ENCODE measurements at places on chromosomes 3 and 15. TPM values are rescaled to one million over a fixed set of nuclear protein-coding genes. Genes with fewer than 3 reads are reported as not detected.

Gene CEMIP
- 17.2 TPM for total RNA-seq

Gene WNT5A
- total RNA-seq = 35.5 TPM

Gene CCDC13
- total RNA-seq = 1.2 TPM

Gene THAP10
- 1.8 TPM for total RNA-seq

Gene NR1I2
- not detected for total RNA-seq

Gene CELSR3
- total RNA-seq = 3.2 TPM

Gene IP6K1
- total RNA-seq = 27.1 TPM

Gene PP2D1
- not detected for total RNA-seq

Gene MAP6D1
- 10.5 TPM for total RNA-seq

Gene TTC21A
- total RNA-seq = 1.7 TPM

Gene MNS1
- 2.4 TPM for total RNA-seq

Gene SPSB4
- total RNA-seq = 1.4 TPM

Gene PLA1A
- total RNA-seq = 2.8 TPM

Gene EFHB
- not detected for total RNA-seq

Gene GRIP2
- 6.6 TPM for total RNA-seq

Gene PEX5L
- 0.53 TPM for total RNA-seq

Gene FRMD5
- total RNA-seq = 2.2 TPM

Gene A4GNT
- not detected for total RNA-seq

Gene MESP1
- 0.75 TPM for total RNA-seq

Gene ECE2
- not detected for total RNA-seq

Gene SETD2
- 32.3 TPM for total RNA-seq

Gene RNF123
- 57.5 TPM for total RNA-seq

Gene PAQR9
- not detected for total RNA-seq

Gene SH3GL3
- total RNA-seq = not detected

Gene LMOD3
- total RNA-seq = 71.3 TPM

Gene MFGE8
- total RNA-seq = 193 TPM

Gene REC114
- total RNA-seq = not detected

Gene RLBP1
- total RNA-seq = not detected

Gene FANCD2OS
- not detected for total RNA-seq

Gene BNC1
- total RNA-seq = 5.1 TPM

Gene RASL12
- total RNA-seq = 0.94 TPM

Gene ARL13B
- total RNA-seq = 9.4 TPM

Gene FAM81A
- 0.47 TPM for total RNA-seq

Gene C2CD4A
- not detected for total RNA-seq

Gene EPHB3
- total RNA-seq = 23.2 TPM

Gene TEX55
- total RNA-seq = not detected

Gene PLA2G4E
- not detected for total RNA-seq

Gene USP50
- total RNA-seq = not detected

Gene KIF15
- 0.47 TPM for total RNA-seq

Gene ELL3
- total RNA-seq = 2.7 TPM

Gene ADGRG7
- not detected for total RNA-seq

Gene FILIP1L
- 10.8 TPM for total RNA-seq

Gene SENP5
- 42.2 TPM for total RNA-seq

Gene SCG5
- total RNA-seq = 1.3 TPM

Gene PTPRG
- total RNA-seq = 23.7 TPM

Gene PLIN1
- total RNA-seq = 0.05 TPM

Gene SSUH2
- 0.16 TPM for total RNA-seq

Gene TLR9
- not detected for total RNA-seq

Gene KY
- 1.6 TPM for total RNA-seq

Gene MYO5C
- total RNA-seq = 0.31 TPM

Gene CPN2
- total RNA-seq = not detected

All from myocyte (in vitro differentiated cells).